ENCODE measurements at places on chromosomes 16 and 17.

- DNase-seq: no peak
These were observed 13.5 kb downstream of the LGALS3BP start for GRCh38 chr17:78966123-78966813.

- DNase-seq: no peak
These were observed 217.8 kb downstream of the CHD9NB start for GRCh38 chr16:52834736-52835465.

- peak; percentile 45 for DNase-seq
These were observed 7.1 kb upstream of the CYTH1 start for GRCh38 chr17:78789149-78789662.

DNA sequence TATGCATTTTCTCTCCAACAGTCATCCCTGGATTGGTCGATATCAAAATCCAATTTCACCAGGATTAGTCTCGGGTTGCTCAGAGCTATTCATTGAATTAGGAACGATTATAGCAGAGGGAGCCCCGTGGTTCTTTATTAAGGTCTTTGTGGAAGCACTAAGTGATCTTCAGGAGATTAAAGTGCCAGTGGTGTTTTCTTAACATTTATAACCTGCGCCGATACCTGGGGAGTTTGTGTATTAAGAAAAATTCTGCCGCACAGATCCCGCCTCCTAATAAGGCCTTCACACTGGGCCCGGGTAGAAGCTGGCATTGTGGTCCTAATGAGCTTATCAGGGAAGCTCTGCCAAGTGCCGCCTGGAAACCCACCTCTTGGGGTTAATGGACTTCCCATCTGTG, 238.7 kb downstream of the RBFOX1 start:
- no peak for DNase-seq

GRCh38 chr17:68714676-68715075, 113.5 kb upstream of the FAM20A start:
- no peak for DNase-seq

DNA sequence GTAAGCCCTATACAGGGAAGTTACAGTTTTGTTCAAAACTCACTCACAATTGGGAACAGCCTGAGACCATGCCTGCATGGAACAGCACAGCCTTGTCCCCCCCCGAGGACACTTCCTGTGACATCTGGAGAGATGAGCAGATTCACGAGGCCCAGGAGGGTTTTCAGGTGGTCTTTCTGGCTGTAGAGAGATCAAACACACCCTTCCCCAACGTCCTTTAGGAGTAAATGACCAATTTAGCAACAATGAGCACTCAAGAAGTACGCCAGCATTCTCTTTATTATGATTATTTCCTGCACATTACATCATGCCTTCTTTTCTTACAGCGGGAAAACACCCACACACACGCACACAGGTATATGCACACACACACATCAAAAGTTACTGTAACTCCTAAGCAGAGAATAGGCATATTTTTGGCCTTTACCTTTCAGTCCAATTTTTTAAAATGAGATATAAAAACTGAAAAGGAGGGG, 39.0 kb downstream of the ADCY9 start:
- DNase-seq: no peak

- no peak for DNase-seq
These were observed 42.6 kb downstream of the TRARG1 start for GRCh38 chr17:1322014-1322428.

- no peak for DNase-seq
These were observed 93.9 kb downstream of the CEP112 start for GRCh38 chr17:66098040-66098439.

DNA sequence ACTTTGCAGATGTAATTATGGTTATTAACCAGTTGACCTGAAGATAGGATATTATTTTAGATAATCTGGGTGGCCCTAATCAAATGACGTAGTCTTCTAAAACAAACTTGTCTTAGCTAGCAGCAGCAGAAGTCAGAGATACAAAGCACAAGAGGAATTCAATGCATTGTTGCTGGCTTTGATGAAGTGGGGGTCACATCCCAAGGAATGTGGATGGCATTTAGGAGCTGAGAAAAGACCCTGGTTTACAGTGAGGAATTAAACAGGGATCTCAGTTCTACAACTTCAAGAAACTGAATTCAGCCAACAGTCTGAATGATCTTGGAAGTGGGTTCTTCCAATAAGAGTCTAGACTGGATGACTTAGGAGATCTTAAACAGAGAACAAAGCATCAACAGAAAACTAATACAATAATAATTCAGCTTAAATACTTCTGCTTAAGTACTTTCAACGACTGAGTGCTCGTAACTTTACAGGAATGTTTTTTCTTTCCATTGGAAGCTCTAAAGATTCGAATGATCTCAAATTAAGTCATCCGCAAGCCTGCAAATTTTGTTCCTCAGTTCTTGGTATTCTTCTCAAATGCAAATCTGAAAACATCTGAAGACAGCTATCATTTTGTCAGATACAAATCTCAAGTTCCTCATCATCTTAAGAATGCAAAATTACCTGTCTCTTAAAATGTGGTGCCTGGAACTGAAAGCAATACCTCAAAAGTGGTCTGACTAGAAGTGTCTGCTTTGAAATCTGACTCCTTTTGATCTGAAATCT, 3.3 kb downstream of the C16orf46 start:
- DNase-seq: no peak

- no peak for DNase-seq
These were observed 11.5 kb upstream of the FOXF1 start for GRCh38 chr16:86498671-86499439.

DNA sequence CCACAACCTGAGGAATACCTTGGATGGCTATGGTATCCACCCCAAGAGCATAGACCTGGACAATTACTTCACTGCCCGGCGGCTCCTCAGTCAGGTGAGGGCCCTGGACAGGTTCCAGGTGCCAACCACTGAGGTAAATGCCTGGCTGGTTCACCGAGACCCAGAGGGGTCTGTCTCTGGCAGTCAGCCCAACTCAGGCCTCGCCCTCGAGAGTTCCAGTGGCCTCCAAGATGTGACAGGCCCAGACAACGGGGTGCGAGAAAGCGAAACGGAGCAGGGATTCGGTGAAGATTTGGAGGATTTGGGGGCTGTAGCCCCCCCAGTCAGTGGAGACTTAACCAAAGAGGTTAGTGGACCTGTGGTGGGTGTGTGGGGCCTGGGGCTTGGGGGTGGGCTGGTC, 3.1 kb downstream of the NFE2L1 start:
- DNase-seq: no peak

- no peak for DNase-seq
These were observed 13.7 kb upstream of the CDIPT start for GRCh38 chr16:29876594-29877249.

DNA sequence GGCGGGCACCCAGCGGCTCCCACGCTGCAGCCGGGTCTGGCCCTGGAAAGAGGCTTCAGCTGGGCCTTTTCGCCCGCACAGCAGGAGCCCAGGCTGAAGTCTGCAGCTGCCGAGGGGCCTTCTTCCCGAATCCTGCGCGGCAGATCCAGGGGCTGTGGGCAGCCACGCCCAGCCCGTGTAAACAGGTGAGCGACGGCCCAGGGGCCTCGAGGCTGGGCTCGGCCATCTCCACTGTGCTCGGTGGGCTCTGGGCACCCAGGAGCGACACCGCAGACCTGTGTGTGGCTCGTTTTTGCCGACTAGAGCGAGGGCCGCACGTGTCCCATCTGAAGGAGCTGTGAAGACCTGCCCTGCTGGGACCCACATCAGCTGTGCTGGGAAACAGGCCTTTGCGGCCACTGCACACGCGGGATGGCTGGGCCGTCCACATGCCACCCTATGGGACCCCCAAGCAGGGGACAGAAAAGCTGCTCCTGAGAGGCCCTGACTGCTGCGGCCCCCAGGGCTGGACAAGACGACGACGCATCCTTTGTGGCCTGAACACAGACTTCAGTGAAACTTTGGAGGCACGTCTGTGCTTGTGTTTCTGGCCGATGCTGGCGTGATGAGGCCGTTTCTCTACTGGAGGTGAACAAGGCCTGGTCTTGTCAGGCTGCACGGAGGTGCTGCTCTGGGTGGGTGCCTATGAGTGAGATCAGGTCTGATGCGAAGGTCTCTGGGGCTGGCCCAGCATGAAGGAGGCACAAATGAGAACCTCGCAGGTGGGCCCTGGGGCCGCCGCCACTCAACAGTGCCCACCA, 5.2 kb upstream of the APRT start:
- no peak for DNase-seq

DNA sequence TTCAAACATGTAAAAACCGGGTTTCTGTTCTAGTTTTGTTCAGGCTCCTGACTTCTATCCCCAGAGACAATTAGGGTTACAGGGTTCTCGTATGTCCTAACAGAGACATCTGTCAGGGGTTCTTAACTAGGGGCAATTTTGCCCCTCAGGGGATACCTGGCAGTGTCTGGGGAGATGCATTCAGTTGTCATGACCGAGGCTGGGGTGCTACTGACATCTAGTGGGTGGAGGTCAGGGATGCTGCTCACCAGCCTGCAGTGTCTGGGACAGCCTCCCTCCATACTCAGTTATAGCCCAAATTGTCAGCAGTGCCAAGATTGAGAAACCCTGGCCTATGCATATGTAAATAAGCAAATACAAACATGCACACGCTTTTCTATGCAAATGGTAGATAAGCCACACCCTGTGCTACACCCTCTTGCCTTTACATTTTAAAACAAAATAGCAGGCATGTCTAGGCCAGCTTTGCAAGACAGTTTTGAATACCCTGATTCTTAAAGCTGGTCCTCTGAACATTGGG, 37.4 kb downstream of the CLEC16A start:
- no peak for DNase-seq

- no peak for DNase-seq
These were observed 52.5 kb downstream of the NFAT5 start for GRCh38 chr16:69618307-69618706.

DNA sequence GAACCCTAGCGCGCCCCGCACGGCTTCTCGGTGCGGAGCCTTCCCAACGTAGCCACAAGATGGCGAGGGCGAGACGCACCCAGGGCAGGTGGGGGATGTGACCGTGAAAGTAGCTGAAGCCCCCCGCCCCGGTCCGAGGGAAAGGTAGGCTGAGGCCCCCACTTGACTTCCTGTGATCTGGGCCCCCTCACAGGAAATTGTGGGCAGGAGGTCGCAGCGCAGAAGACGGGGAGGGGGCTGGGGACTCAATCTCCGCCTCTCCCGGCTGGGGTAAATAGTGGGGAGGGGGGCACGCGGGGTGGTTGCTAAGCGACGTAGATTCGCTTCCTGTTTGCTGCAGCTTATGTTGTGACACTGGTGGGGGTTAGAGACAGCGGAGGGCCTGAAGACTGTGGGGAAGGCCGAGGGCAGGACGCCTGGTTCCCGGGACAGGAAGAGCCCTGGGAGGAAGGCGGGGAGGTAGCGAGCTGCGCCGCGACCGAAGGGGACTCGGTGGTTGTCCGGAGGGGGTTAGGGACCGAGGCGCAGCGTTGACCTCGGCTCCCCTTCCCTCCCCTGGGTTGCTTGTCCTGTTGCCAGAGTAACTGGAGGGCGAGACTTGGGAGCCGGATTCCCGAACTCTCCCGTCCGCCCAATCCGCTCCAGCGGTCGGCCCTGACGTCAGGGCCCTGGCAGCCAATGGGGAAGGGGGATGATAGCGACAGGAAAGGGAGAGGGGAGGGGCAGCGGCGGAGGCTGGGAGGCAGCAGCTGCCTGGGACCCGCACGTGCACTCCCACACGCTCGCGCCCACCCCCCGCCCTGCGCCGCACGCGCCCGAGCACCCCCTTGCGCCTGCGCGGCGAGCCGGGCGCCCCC, 1.2 kb downstream of the KDM6B start:
- DNase-seq: peak; percentile 98

- no peak for DNase-seq
These were observed at the start of gene PMFBP1 for GRCh38 chr16:72172105-72173034. Gene PMFBP1 (minus strand): TSS chr16:72172155. CDS start chr16:72171208, 947 bp downstream.

GRCh38 chr17:77273397-77274085, 132.8 kb downstream of the SEC14L1 start:
- no peak for DNase-seq

DNA sequence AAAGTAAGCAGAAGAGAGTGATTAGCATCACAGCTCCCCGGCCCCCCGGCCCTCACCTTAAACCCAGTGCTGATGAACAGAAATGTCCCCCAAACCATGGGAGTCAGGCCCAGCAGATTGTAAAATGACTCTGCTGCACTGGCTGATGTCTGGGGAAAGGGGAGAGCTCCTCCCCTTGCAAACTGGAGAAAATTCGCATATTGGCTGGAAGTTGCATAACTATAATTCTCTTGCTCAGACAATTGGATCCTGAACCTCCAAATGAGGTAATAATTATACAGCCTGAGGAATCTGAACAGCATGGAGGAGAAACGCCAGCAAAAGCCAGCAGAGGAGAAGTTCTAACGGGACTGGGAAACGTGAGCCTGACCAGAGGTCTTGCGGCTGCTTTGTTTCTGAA, 109.7 kb downstream of the C16orf95 start:
- DNase-seq: no peak

DNA sequence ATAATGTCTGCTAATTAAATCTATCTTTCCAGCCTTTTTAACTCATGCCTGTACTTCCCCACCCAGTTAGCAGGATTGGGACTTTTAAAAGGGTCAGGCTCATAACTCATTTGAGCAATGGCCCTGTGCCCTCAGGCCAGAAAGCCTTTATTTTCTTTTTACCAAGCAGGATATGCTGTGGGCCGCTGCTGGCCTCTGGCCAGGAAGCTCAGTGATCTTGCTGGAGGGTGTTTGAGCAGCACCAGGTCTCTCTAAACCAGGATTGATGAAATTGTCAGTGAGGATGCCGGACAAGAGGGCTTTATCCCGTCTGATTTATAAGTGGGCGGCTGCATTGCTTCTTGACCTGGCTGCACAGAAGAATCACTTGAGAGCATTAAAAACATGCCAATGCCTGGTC, 187.8 kb downstream of the RAB11FIP4 start:
- DNase-seq: no peak

- no peak for DNase-seq
These were observed 36.6 kb downstream of the CYLD start for GRCh38 chr16:50778284-50779163.

GRCh38 chr17:35289222-35289621, 46.4 kb downstream of the SLFN5 start:
- no peak for DNase-seq

GRCh38 chr17:75691801-75692626, 24.9 kb downstream of the SAP30BP start:
- DNase-seq: no peak

GRCh38 chr17:47731396-47731795, 1.6 kb upstream of the TBX21 start:
- DNase-seq: peak; percentile 45

DNA sequence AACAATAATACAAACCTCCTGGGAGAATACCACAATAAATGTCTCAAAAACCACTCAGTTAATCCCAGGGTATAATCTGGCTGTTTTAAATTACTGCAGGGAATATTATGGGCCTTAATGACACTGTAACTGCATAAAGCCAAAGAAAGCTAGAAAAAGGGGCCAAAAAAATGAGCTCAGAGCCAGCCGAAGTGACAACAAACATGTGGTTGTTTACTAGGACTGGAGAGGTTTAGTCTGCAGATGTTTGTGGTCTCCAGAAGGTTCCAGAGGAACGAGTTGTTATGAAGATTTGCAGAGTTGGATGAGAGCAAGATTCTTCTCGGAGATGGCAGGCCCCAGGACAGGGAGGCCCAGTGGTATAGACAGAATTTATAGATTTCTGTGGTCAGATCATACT, 97.1 kb upstream of the AKTIP start:
- no peak for DNase-seq

- peak; percentile 71 for DNase-seq
These were observed 140.2 kb upstream of the ADAMTS18 start for GRCh38 chr16:77574867-77575624.

- no peak for DNase-seq
These were observed 244.1 kb upstream of the MON1B start for GRCh38 chr16:76946879-76947278.

- DNase-seq: no peak
These were observed 36.0 kb upstream of the SREBF1 start for GRCh38 chr17:17872547-17873345.

Measured in coronary artery (tissue), 2 donors.